ENCODE measurements at places on chromosomes 5 and 9.

DNA sequence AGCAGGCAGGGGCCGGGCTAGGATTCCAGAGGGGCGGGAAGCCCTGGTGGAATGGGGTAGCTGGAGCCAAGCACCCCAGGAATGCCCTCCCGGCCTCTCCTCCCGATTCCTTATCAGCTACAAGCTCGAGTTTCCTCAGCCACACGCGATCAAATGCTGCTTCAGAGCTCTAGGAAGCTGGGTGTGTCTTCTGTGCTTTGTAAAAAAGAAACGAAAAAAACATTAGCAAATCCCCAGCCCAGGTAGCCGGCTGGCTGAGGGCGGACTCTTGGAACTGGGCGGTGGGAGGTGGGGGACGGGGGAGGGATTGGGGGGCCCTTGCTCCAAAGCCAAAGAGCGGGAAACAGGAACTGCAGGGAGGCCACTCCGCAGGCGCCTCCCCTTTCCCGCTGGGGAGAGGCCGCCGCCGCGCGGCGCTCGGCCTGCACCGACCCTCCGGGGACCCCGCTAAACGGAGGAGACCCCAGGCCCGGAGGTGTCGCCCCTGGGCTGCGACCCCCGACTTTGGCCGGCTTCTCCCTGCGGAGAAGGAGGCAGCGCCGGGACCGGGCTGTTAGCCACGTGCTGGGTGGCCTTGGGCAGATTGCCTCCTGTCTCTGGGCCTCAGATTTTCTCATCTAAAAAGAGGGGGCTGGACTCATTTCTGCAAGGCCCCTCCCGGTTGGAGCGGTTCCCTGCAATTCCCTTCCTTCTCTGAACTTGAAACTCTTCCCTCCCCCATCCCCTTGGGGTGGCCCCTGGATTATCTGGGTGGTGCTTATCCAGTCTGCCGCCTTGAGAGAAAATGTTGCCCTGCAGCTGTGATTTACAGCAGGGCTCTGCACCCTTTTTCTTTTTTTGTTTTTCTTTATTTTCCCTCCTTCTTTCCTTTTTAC, 40.9 kb upstream of the FABP6 start:
- DNase-seq: peak; percentile 86

DNA sequence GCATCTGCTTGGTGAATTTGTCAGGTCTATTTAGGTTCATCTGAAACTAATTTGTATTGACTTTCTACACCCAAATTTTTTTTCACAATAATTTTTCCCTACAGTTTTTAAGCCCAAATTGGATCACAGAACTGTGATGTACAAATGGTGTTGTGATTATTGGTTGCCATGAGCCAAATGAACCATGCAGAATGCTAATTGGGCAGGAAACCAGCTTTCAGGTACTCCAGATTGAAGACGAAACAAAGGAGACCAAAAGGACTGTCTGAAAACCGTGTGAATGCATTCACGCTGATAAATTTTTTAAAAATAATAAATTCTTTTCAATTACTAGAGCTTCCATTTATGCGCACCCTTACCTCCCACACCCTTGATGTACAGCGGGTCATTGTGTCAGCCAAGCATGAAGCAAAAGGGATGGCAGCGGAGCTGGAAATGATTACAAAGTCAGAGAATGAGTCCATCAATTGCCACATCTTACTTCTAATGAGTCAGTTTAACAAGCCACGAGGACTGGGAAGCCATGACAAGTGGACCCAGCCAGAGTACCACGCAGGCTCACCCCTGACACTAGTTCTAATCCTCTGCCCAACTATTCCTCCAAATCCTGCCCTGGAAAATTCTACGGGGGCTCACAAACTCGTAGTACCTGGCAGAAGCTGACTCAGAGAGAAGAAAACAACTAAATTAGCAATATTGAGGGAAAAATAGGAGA, 66.5 kb downstream of the SEMA6A start:
- no peak for DNase-seq

DNA sequence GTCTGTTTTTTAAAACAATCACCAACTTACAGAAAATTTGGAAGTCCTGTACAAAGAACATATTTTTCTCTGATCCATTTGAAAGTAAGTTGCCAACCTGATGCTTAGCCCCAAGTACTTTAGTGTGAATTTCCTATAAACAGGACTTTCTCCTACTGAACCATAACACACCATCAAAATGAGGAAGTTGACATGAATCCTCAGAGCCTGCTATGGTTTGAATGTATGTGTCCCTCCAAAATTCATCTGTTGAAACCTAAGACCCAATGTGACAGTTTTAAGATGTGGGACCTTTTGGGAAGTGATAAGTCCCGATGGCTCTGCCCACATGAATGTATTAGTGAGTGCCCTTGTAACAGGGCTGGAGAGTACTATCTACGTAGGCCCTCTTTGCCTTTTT, 6.4 kb upstream of the ACOT12 start:
- no peak for DNase-seq

DNA sequence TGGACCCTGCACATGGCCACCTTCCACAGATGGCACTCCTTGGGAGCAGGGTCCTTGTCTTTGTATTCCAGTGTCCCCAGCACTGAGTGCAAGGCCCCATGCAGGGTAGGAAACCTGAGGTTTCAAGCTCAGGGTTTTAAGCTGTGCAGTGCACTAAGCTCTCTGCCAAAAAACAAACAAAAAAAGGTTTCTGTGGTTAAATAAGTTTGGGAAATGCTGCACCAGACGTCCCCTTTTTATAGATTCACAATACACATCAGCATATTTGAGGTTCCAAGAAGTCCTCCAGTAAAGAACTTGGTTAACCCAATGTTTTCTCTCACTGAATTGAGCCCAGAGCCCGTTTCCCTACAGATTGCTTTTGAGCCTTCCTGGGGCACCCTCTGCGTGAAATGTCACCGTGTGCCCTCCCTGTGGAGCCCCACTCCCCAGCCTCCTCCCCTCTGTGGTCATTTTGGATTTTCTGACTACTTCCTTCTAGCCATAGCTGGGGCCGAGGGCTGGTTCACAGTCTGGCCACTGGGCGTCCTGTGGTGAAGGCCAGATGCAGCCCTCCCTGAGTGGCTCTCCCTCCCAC, 17.1 kb downstream of the DELE1 start:
- peak; percentile 70 for DNase-seq

DNA sequence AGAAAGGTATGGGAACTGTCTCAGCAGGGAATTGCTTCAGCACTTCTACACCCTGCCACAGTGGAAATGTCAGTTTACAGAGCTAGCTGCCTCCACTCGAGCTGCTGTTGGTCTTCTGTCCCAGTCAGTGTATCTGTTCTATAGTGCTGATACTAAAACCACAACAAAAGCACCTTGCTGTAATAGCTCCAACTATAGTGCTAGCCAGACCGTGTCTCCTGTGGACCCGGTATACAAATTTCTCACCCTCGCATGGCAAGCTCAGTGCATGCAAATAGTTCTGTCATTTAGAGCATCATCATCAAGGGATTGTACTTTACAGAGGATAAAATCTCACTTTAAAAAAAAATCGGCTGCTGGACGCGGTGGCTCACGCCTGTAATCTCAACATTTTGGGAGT, 51.5 kb upstream of the IQGAP2 start:
- no peak for DNase-seq
